ENCODE measurements at places on chromosomes 7 and 10. TPM values are rescaled to one million over a fixed set of nuclear protein-coding genes. Genes with fewer than 3 reads are reported as not detected.
A peak's percentile ranks its signal among the peaks of the same experiment; 100 is the strongest.

UPK3BL1 gene
- 12.6 TPM for total RNA-seq

GRCh38 chr10:117926491-117926890 lies 120.2 kb downstream of the RAB11FIP2 start:
- DNase-seq = no peak

- DNase-seq = no peak
Observed at GRCh38 chr7:35415411-35415822, 161.5 kb upstream of the TBX20 start.

DNA sequence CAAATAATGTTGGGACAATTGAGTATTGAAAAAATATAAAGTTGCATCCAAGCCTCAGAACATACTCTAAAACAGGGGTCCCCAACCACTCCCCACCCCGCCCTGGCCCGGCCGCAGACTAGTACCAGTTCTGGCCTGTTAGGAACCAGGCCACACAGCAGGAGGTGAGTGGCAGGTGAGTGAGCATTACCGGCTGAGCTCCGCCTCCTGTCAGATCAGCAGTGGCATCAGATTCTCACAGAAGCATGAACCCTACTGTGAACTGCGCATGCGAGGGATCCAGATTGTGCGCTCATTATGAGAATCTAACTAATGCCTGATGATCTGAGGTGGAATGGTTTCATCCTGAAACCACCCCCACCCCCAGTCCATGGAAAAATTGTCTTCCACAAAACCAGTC lies 19.4 kb downstream of the HIPK2 start:
- DNase-seq = no peak

- DNase-seq = no peak
Observed at GRCh38 chr10:132388891-132389432, 8.0 kb upstream of the PWWP2B start.

DNA sequence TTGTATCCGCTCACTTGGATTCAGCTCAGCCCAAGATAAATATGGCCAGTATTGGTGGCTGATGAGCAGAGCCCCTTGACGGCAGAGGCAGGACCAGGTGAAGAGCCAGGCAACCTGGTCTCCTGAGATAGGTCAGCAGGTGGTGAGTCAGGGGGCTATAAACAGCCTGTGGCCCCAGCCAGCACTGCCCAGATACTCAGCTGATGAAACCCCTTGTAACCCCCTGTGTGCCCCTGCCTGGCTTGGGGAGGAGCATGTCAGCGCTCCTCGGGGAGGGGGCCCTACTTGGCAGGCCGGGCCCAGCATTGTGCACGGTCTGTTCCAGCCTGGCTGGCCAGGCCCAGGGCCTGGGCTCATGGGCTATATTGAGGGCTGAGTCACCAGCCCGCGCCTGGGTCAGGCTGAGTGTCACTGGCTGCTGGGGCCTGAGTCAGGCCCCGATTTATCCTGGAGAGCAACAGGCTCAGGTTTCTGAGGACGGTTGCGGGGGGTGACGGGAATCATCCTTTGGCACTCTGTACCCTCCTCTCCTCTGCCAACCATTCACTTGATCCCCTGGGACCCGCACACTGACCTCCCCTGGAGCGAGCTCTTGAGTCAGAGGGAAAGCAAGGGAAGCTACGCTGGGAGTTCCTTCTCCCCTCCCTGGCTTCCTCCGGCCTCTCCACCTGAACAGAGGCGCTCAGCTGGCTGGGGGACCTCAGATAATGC lies 2.8 kb upstream of the FLNC start:
- DNase-seq = peak; percentile 62

DNA sequence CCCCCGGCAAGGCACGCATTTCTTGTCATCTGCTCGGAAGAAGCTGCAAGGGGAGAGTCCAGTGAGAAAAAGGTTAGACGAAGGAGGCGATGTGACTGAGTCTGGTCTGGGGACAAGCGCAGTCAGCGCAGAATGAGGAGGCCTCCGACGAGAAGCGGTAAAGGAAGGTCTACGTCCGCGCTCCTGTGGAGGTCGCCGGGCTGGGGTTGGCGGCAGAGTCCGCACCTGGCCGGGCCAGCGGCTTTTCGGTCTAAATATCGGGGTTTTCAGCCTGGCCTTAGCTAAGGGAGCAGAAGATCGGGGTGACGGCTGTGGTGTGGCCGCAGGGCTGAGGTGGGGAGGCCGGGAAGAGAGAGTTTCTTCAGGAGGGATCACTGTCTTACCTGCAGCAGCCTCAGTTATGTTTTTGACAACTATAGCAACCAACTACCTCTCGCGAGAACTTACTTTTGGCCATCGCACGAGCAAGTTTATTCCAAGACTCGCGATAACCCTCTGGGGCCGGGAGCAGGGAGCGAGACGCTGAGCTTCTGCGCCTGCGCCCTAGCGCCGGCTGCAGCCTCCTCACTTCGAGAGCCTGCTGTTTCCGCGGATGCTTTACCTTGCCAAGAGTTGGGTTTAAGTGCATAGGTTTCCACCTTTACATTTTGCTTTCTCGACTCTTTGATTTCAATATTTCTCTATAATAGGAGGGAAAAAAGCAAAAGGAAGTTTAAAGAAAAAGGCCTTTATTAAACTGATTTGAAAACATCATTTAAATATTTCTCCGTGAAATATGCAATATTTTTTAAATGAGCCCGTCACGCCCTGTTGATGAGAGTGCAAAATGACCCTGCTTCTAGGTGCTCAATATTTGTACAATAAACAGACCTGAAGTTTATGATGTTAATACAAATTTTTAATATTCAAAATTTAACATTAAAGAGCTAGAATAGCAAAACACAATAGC lies at the start of gene CFAP70:
TSS of gene CFAP70 (minus strand) at position 534 of the 949 bp plus-strand sequence. CDS start 4,068 bp downstream, outside the sequence.
- DNase-seq = peak; percentile 97

GLI3 gene
- total RNA-seq = 1.0 TPM

ZNF853 gene
- 1.0 TPM for total RNA-seq

DNA sequence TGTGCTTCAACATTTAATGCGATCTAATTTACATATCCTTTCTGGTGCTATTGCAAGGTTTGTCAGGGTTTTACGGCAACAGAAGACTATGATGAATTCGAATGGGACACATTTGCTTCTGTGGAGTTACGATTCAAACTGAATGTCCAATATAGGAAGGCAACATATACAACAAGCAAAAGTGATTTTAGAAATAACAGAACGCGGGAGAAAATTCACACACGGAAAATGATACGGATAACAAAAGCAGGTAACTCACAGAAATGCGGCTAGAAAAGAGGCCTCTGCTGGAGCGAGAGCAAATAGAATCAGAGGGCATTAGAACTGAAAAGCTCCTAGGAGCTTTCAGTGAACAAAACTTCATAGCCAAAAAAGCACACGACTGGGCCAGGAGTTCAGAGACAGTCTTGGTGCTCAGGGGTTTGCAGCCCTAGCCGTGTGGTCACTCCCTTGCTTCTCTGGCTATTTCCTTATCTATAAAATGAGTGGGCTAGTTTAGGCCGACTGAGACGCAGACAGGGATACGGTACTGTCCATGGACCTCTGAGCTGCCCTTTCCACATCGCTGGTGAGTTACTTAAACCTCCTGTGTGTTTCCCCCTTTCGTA lies 557 bp upstream of the TAX1BP1 start:
- no peak for DNase-seq

GRCh38 chr7:96088579-96088978 lies 233.3 kb downstream of the SLC25A13 start:
- peak; percentile 64 for DNase-seq

FZD1 gene
- 6.0 TPM for total RNA-seq

UPK3B gene
- under 0.01 TPM for total RNA-seq

GBF1 gene
- 40.3 TPM for total RNA-seq

DNA sequence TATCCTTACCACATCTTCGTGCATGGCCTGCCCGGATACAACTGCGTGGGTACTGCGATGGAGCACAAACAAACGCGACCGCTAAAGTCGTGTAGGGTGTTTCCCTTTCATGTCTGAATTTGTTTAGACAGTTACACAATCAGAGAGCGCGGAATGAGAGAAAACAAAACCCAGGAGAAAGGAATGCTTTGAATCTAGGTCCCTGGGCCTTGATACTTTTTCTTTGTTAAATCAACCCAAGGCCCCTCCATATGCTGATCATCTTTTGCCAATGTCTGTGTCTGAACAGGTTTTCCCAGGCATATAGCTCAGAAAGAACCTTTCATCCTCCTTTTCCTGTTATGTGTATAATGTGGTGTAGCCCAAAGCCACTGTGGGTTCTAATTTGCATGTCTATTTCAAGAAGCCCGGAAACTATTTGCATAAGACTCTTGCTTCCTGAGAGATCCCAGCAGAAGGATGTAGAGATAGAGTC lies 145.8 kb downstream of the FRMD4A start:
- DNase-seq = peak; percentile 4

Measured in dermis blood vessel endothelial cell (primary cell).